ENCODE measurements at places on chromosomes 6 and 20. TPM values are rescaled to one million over a fixed set of nuclear protein-coding genes. Genes with fewer than 3 reads are reported as not detected.

BLOC1S5 gene
- 31.4 TPM for polyA plus RNA-seq

BANF2 gene
- not detected for polyA plus RNA-seq

GRCh38 chr6:75024828-75025227 lies 181.0 kb downstream of the COL12A1 start:
- no peaks in the 10 kb centered on the region for H3K36me3 ChIP-seq
- H3K4me1 ChIP-seq = no peaks in the 10 kb centered on the region
- no peak for DNase-seq
- H3K27ac ChIP-seq = no peak overlapping the region
- H3K4me3 ChIP-seq = no peak overlapping the region

DNA sequence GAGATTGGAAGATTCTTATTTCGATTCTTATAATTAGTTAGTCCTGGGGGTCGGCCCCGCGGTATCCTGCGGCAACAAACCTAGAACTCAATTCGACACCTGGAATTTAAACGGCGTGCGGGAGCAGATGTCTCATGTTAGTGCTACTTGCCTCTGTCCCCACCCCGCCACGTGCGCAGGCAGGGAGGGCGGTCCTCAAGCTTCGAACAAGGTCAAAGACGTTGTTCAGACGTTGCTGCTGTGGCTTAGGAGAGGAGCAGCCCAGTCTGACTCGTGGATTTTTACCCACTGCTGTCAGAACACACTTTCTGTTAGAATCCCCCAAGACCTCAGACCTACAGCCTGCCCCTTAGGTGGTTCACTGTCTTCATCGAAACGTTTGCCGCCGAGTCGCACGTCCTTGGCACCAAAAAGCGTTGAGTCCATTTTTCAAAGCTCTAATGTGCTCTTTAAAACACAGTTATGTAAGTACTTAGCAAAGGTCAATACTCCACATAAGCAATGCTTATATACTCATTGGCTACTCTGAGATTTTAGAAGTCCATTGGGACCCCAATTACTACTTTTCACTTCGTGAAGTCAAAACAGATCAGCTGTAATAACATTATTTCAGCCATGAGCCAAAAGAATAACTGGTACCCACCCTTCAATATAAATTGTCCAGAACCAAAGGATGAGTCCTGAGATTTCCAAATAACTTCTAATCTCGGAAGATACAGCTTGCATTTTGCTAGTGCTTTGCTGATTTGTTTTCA lies 2.7 kb upstream of the C6orf62 start:
- H3K4me1 ChIP-seq = peaks cover 28% of the 10 kb centered on the region
- H3K4me3 ChIP-seq = peak overlapping the region; percentile 62
- H3K27ac ChIP-seq = peak overlapping the region; percentile 99
- DNase-seq = peak; percentile 90
- H3K27me3 ChIP-seq = no peaks in the 10 kb centered on the region

DNA sequence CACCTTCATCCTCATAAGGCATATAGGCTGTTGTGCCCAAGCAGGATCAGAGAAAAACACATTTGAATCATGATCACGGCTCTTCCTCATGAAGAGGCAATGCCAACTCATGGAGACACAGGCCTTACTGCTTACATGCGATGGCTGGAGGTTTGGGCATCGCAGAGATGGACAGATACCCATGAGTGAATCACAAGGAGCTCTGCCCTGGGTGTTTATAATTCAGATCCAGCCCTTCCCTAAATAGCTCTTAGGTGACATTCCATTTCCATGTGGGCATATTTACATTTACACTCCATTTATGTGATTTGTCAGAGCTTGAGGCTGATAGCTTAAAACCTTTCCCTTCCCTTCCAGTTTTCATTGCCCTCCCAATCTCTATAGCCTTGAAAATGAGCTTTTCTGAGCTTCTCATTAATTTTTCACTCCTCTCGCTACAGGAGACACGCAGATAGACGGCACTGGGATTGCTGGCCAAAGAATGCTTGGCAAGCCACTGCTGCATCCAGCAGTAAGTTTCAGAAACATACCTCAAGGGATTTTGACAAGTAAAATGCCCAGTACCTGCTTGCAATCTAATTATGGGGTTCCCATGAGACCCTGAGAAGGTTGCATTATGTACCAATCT lies 249.1 kb downstream of the TBC1D7 start:
- no peaks in the 10 kb centered on the region for H3K27me3 ChIP-seq
- no peaks in the 10 kb centered on the region for H3K4me1 ChIP-seq
- no peak overlapping the region for H3K27ac ChIP-seq
- H3K36me3 ChIP-seq = no peaks in the 10 kb centered on the region
- no peak for DNase-seq

- H3K36me3 ChIP-seq = no peaks in the 10 kb centered on the region
- H3K4me3 ChIP-seq = no peak overlapping the region
- DNase-seq = no peak
- no peaks in the 10 kb centered on the region for H3K27me3 ChIP-seq
- H3K4me1 ChIP-seq = peaks cover 7% of the 10 kb centered on the region
Observed at GRCh38 chr20:62624719-62625453, 17.4 kb upstream of the SLCO4A1 start.

DNA sequence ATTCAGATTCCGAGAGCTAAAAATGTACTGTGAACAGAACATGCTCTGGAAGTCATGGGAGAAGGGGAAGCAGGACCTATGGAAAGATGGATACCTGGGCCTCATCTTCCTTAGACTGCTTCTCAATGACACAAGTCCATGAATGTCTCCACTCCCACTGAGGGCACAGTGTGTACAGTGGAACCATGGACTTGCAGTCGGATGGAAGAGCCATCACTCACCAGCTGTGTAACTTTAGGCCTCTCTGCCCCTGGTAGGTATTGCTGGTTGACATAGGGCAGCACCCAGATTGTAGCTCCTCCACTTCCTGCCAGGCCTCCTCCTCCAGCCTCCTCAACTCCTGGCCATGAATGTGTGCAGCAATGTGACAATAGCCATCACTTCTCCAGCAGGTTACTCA lies 52.5 kb downstream of the MAFB start:
- no peaks in the 10 kb centered on the region for H3K4me1 ChIP-seq
- H3K4me3 ChIP-seq = no peak overlapping the region
- DNase-seq = no peak

DNA sequence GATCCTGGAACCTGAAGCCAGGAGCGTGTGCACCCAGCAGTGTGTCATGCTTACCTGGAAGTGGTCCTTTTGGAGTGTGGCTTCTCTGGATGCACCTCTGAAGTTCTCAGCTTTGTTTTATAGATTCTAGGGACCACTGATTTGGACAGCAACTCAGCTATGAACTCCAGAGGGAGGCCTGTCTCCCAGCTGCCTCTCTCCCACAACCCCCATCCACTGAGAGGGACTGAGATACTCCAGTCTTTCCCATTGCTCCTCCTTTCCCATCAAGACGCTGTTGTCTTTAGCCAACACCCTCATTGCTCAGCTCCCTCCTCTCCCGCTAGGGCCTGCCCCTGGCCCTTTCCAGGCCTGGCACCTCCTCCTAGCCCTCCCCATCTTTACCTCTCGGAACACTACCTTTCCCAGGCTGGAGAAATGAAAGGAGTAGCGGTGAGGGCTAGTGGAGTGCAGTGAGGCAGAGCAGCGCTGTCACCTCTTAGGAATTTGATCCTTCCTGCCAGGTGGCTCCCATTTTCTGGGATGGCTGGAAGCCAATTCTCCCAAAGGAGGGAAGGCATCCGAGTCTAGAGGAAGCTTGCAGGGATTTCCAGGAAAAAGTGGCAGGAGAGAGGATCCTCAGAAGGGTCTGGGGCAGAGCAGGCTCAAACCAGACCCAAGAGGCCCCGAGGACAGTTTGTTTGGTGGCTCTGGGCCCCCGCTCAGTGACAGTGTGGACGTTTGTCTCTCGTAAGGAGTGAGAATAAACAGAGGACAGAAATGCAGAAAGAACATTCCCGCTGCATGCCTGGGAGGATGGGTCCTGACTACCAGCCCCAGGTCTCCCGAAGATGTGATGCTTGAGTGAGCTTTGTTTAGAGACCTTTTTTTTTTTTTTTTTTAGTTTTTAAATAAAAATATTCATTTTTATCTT lies at the start of gene LRRN4:
Gene LRRN4 (minus strand): TSS at position 285 of the 913 bp plus-strand sequence. CDS start 1,261 bp downstream, outside the sequence.
- no peaks in the 10 kb centered on the region for H3K36me3 ChIP-seq
- no peak within 1 kb of the TSS for H3K4me3 ChIP-seq

- H3K4me1 ChIP-seq = no peaks in the 10 kb centered on the region
- H3K27me3 ChIP-seq = no peaks in the 10 kb centered on the region
- H3K27ac ChIP-seq = no peak overlapping the region
- DNase-seq = no peak
- H3K4me3 ChIP-seq = no peak overlapping the region
Observed at GRCh38 chr20:24816431-24816830, 132.6 kb upstream of the CST7 start.

DNA sequence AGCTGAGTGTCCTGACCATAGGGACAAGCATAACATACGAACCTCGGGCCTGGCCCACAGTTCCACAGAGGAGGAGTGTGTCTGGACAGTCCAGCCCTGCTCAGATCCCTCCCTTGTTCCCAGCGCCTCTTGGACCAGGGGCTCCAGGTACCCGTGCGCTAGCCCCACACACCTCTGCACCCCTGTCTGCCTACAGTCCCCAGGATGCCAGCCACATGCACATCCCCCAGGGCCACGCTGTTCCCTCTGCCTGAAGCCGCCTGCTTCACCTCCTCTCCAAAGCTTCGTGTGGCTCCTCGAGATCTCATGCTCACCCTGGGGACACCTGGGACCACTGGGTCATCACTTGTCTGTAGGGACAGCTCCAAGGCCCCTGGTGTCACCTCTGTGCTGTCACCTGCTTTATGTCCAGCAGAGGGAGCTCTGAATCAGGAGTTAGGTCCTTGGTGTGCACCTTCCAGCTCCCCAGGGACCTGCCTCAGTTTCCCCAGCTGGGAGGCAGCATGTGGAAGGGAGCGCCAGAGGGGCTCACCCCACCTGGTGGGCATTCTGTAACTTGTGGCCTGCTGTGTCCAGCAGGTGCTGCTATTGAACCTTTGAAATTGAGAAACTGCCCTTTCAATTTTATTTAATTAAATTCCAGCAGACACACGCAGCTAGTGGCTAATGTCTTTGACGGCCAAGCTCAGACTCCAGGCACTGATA lies 7.3 kb upstream of the YTHDF1 start:
- H3K36me3 ChIP-seq = no peaks in the 10 kb centered on the region
- no peak overlapping the region for H3K4me3 ChIP-seq
- H3K27me3 ChIP-seq = no peaks in the 10 kb centered on the region
- no peak overlapping the region for H3K27ac ChIP-seq
